ENCODE measurements at places on chromosomes 5 and 9. TPM values are rescaled to one million over a fixed set of nuclear protein-coding genes. Genes with fewer than 3 reads are reported as not detected.

Gene QRFP
- not detected for total RNA-seq

Gene PFN3
- not detected for total RNA-seq

Gene NSD1
- total RNA-seq, result 106 TPM

Gene MARCOL
- not detected for total RNA-seq

Gene SLC27A6
- total RNA-seq, result 0.13 TPM

Gene IFNB1
- not detected for total RNA-seq

Gene NR2F1-AS1
- total RNA-seq, result not detected

Gene PCDHGC5
- total RNA-seq, result not detected

Gene MARVELD2
- 0.43 TPM for total RNA-seq

Gene LRRC70
- total RNA-seq, result 0.43 TPM

Gene MZB1
- 3.0 TPM for total RNA-seq

DNA sequence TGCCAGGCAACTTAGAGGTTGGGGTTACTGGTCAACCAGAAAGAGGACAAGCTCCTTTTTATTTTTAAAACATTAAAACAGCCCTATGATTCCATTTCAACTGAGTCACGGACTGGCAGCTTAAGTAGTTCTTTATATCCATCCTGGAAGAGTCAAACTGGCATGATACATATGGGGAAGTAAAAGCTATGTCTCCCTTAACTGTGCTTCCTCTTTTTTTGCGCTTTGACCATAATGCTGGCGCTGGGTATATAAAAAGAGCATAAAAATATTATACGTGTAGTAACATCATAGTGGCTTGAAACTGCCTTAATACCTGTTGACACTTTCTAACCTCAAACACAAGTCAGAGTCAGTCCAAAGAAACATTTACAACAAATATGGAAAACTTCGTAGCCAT is 274.4 kb downstream of the CSNK1G3 start:
- no peak for DNase-seq
- no peak overlapping the region for H3K4me3 ChIP-seq
- no peak overlapping the region for H3K27ac ChIP-seq
- no peaks in the 10 kb centered on the region for H3K36me3 ChIP-seq
- H3K27me3 ChIP-seq, result no peaks in the 10 kb centered on the region

- peaks cover 28% of the 10 kb centered on the region for H3K27me3 ChIP-seq
- no peak overlapping the region for H3K27ac ChIP-seq
- H3K4me1 ChIP-seq, result no peaks in the 10 kb centered on the region
- no peak overlapping the region for H3K4me3 ChIP-seq
- H3K36me3 ChIP-seq, result no peaks in the 10 kb centered on the region
Measured at GRCh38 chr5:179267071-179267670, 78.1 kb downstream of the ADAMTS2 start.

DNA sequence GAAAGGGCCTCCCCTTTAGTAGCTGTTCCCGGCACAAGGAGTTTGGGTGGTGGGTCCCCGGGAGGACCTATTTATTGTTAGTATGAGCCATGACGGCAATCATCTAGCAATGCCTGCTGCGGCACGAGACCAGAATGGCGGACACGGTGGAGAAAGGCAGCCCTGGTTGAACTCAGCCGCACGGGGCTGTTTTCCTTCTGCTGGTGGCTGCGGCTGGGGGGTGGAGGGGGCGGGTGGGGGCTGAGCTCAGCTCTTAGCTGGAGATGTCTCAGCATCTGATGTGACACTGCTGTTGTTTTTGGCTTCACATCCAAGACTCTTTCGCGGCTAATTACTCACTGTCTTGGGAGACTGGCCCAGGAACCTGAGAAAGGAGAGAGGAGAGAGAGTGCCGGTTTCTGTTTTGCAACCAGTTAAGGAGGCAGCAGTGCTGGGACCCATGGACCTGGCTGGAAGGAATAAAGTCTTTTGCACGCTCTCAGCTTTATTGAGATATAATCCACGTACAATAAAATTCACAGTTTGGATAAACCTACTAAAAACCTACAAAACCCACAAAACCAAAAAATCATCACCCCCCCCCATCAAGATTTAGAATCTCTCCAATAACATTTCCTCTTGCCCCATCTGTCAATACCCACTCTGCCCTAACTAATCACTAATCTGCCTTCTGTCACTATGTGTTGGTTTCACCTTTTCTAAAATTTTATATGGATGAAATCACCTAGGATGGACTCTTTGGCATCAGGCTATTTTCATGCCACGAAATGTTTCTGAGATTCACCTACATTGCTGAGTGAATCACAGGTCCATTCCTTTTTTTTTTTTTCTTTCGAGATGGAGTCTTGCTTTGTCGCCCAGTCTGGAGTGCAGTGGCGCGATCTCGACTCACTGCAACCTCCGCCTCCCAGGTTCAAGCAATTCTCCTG is 81.8 kb upstream of the NEURL1B start:
- no peaks in the 10 kb centered on the region for H3K4me1 ChIP-seq
- no peak overlapping the region for H3K27ac ChIP-seq
- H3K4me3 ChIP-seq, result no peak overlapping the region
- DNase-seq, result no peak
- H3K27me3 ChIP-seq, result peaks cover 35% of the 10 kb centered on the region

DNA sequence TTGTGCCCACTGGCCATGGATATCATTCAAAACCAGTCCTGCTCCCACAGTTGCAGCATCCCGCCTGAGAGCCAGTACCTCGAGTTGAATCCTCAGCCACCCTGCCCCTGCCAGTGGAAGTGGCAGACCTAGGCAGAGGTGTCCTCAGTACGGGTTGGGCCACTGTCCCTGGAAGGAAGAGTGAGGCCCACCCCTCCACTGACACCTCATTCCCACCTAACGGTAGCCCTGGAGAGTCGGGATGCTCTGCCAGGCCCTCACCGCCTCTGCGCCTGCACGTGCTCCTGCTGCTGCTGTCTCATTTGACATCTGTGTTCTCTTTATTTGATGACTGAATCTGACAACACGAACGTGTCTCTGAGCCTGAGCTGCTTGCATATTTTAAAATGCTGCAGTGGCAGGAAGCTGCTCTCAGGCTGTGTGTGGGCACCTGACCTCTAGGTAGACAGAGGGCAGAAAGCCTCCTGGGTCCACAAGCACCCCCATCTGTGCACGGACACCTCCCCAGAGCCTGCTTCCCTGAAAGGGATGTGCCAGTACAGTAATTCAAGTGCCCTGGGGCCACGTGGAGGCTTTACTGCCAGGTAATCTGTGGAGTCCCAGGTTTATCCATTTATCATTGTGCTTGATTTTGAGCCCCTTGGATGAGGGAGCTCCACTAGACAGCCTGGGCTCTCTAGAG is 194.7 kb downstream of the CACNA1B start:
- H3K4me3 ChIP-seq, result no peak overlapping the region
- no peak for DNase-seq
- no peaks in the 10 kb centered on the region for H3K4me1 ChIP-seq

GRCh38 chr9:128892221-128892921 is 10.4 kb downstream of the LRRC8A start:
- no peak overlapping the region for H3K4me3 ChIP-seq
- no peak for DNase-seq
- peaks cover 16% of the 10 kb centered on the region for H3K4me1 ChIP-seq
- H3K27me3 ChIP-seq, result no peaks in the 10 kb centered on the region
- H3K36me3 ChIP-seq, result peaks cover 65% of the 10 kb centered on the region

- peaks cover 33% of the 10 kb centered on the region for H3K4me1 ChIP-seq
- no peak for DNase-seq
- H3K4me3 ChIP-seq, result no peak overlapping the region
- H3K36me3 ChIP-seq, result peaks cover 10% of the 10 kb centered on the region
- H3K27ac ChIP-seq, result no peak overlapping the region
Measured at GRCh38 chr9:93620881-93621820, 44.8 kb downstream of the PHF2 start.

- H3K4me1 ChIP-seq, result no peaks in the 10 kb centered on the region
- no peak overlapping the region for H3K4me3 ChIP-seq
- no peaks in the 10 kb centered on the region for H3K27me3 ChIP-seq
- H3K36me3 ChIP-seq, result no peaks in the 10 kb centered on the region
Measured at GRCh38 chr5:60243713-60244112, 350.2 kb upstream of the PDE4D start.

- H3K27me3 ChIP-seq, result no peaks in the 10 kb centered on the region
- H3K27ac ChIP-seq, result peak overlapping the region; percentile 74
- peak overlapping the region; percentile 57 for H3K4me3 ChIP-seq
- DNase-seq, result no peak
- H3K36me3 ChIP-seq, result no peaks in the 10 kb centered on the region
Measured at GRCh38 chr9:89482056-89482851, 15.7 kb downstream of the SEMA4D start.

GRCh38 chr5:170408226-170408625 is 19.1 kb upstream of the KCNMB1 start:
- no peaks in the 10 kb centered on the region for H3K27me3 ChIP-seq
- no peaks in the 10 kb centered on the region for H3K4me1 ChIP-seq
- no peaks in the 10 kb centered on the region for H3K36me3 ChIP-seq
- H3K27ac ChIP-seq, result no peak overlapping the region

DNA sequence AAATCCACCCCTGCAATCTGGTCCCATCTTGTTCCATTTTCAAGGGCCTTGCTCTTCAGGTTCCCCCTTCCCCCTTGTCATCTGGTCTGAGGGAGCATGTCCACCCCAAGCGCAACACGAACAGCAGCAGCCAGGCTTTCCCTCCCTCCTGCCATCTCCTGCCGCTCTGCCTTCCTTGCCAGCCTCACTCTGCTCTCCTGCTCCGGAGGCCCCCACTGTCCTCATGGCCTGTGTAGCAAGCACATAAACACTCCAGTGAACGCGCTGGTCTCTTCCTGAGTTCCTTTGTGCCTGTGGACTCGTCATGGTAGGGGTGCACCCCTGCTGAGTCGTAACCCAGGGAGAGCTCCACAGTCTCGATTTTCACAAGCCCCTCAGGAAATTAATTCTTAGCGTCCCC is 29.9 kb downstream of the TENT4A start:
- no peaks in the 10 kb centered on the region for H3K27me3 ChIP-seq
- H3K27ac ChIP-seq, result no peak overlapping the region
- H3K36me3 ChIP-seq, result peaks cover 69% of the 10 kb centered on the region
- DNase-seq, result no peak
- no peak overlapping the region for H3K4me3 ChIP-seq

DNA sequence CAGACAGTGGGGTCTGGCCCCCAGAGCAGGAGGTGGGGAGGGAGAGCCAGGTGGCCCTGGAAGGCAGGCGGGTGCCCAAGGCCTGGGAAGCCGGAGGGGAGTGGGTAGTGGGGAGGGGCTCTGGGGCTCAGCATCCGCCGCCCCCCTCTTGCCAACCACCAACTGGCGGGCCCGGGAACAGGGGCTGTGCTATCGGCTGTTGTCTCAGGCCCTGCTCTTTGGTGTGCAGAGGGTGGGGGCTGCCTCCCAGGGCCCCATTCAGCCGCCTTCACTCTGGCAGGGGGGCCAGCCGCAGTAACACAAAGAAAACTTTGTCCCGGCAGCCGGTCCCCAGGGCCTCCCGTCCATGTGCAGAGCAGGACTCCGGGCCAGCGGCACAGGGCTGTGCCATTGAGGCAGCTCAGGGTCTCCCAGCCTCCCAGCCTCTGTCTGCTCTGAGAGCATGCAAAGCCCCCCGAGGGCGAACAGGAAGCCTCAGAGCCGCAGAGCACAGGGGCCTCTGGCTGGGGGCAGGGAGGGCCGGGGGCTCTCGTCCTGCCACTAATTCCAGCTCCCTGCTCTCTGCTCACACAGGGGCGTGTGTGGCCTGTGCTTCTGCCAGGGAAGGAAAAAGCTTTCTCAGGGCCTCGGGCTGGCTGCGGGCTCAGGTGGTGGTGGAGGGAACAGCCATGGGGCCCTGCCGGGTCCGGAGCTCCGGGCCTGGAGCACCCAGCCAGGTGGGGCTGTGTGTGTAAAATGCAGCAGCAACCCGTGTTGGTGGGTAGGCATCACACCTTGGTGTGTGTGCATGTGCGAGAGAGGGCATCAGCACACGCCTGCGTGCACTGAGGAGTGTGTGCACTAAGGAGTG is 54.2 kb upstream of the NOTCH1 start:
- no peaks in the 10 kb centered on the region for H3K36me3 ChIP-seq
- no peaks in the 10 kb centered on the region for H3K27me3 ChIP-seq
- no peak overlapping the region for H3K4me3 ChIP-seq

- no peak for DNase-seq
- H3K4me3 ChIP-seq, result no peak overlapping the region
- H3K36me3 ChIP-seq, result no peaks in the 10 kb centered on the region
- no peaks in the 10 kb centered on the region for H3K4me1 ChIP-seq
Measured at GRCh38 chr9:108634672-108635462, 220.9 kb downstream of the ACTL7B start.

- no peak overlapping the region for H3K4me3 ChIP-seq
- H3K27ac ChIP-seq, result no peak overlapping the region
- no peaks in the 10 kb centered on the region for H3K4me1 ChIP-seq
- no peak for DNase-seq
Measured at GRCh38 chr5:78064941-78065472, 229.5 kb downstream of the AP3B1 start.

DNA sequence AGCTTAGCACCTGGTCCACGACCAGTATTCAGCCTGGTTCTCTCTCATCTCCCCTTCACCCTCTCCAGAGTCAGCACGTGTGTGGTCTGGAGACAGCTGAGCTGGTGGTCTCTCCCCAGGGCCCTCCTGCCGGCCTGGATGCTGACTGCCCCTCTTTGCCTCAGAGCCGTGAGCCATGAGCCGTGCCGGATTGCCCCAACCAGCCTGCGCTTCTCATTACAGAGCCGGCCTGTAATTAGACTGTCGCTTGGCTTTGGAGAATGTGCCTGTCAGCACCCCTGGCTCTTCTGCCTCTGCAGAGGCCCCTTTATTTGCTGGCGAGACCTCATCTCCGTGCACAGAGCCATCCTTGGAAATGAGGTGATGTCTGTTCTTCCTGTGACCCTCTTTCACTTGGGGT is 118.7 kb upstream of the BOD1 start:
- H3K27ac ChIP-seq, result no peak overlapping the region
- H3K27me3 ChIP-seq, result peaks cover 21% of the 10 kb centered on the region
- no peak for DNase-seq
- no peaks in the 10 kb centered on the region for H3K4me1 ChIP-seq
- H3K4me3 ChIP-seq, result no peak overlapping the region

DNA sequence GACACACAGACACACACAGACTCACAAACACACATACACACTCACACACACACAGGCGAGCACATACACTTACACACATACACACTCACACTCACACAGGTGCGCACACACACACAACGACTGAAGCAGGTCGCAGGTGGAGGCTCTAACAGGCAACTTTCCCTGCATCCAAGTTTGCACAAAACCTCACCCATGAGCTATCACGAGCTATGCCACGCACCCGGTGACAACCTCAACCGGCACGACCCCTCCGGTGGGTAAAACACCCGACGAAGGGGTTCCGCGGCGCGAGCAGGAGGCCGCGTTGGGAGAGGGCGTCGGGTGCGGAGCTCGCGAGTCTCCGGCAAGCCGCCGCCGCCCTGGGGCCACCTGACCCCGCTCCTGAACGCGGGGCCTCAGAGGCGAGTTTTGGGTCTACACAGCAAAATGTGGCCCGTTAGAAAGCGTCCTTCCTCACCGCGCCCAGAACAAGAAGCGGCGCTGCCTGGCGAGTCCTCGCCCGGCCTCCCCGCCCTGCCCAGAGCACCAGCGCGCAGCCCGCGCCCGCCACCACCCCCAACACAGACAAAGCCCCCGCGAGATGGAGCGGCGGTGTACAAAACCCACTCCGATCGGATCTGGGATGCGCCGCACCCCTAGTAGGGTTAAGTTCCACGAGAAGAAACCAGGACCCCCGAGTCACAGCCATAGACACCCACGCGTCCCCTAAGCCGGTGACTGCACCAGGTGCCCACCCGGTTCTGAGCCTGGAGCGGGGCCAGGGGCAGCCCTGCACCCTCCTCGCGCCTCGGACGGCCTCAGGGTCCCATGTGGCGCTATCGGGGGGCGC is 665 bp downstream of the SLC6A3 start:
- H3K27me3 ChIP-seq, result peaks cover 8% of the 10 kb centered on the region
- no peak overlapping the region for H3K27ac ChIP-seq
- no peak overlapping the region for H3K4me3 ChIP-seq
- H3K36me3 ChIP-seq, result no peaks in the 10 kb centered on the region
- no peak for DNase-seq

- no peak overlapping the region for H3K4me3 ChIP-seq
- H3K4me1 ChIP-seq, result no peaks in the 10 kb centered on the region
- DNase-seq, result no peak
- H3K27me3 ChIP-seq, result no peaks in the 10 kb centered on the region
Measured at GRCh38 chr5:79794347-79794746, 104.7 kb downstream of the CMYA5 start.

All from T-cell (primary cell).